HCEC 1CT (cell line): ENCODE measurements at places on chromosomes 7 and 10.

- DNase-seq: peak; percentile 84
Measured at GRCh38 chr10:95236068-95236903, 42.2 kb downstream of the ACSM6 start.

GRCh38 chr10:124196659-124197058, 103.3 kb upstream of the CHST15 start:
- DNase-seq: no peak

GRCh38 chr7:36613031-36613614, 111.2 kb downstream of the AOAH start:
- no peak for DNase-seq

DNA sequence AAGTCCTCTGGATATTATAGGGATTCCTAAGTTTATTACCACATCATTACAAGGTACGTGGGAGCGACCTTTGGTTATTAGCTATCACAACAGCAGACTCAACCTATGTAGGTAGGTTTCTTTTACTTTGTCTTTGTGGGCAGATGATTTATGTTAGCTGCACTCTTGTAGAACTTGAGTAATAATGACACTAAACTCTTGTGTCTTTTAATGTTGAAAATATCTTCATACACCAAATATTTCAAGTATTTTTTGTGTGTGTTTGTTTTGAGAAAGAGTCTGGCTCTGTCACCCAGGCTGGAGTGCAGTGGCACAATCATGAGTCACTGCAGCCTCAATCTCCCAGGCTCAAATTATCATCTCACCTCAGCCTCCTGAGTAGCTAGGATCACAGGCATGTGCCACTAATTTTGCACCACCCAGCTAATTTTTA, 19.2 kb upstream of the SUPV3L1 start:
- DNase-seq: peak; percentile 47

GRCh38 chr7:112280267-112280666, 73.8 kb downstream of the ZNF277 start:
- no peak for DNase-seq

DNA sequence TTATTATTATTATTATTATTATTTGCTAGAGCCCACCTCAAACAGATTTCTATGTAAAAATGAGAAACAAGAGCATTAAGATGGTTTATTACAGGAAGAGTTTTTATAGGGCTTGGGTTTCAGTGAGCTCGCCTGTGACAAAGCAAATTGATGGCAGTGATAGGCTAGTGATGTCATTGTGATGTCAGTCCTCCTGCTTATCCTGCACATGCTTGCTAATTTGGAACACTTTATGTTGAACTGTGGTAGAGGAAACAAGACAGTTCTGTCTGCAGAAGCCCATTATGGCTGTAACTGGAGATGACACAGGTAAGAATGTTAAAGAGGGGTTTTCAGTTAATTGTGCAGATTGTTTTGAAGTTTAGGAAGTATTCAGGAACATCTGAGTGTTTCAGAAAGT, 68.3 kb downstream of the CREM start:
- DNase-seq: peak; percentile 55

DNA sequence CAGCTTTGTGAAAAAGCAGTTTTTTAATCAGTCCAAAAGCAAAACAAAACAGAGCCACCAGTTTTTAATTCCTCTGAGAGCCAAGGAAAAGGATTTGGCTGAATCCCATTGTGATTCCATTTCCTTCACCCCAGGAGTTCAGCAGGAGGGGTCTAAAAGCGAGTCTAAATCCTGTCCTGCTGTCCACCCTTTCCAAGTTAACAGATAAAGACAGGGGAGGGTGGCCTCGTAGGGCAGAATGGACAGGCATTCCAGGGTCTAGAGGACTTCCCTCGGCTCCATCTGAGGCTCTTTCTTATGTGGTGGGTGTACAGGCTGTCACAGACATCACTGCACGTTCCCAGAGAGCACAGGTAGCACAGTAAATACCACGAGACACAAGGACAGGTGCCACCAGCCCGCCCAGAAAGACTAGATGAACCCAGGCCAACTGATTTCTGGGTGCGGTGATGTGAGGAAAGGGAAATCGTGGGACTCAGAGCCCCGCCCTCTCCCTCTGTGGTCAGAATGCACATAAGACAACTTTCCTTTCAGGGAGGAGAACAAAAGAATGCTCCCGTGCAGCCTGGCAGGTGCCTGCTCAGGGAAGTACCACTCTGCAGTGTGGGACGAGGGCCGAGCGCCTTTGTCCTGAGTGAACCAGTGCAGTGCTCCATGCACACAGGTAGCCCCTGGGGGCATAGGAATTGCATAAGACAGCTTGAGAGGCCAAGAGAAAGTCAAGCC, 119.7 kb downstream of the ABLIM1 start:
- DNase-seq: no peak

DNA sequence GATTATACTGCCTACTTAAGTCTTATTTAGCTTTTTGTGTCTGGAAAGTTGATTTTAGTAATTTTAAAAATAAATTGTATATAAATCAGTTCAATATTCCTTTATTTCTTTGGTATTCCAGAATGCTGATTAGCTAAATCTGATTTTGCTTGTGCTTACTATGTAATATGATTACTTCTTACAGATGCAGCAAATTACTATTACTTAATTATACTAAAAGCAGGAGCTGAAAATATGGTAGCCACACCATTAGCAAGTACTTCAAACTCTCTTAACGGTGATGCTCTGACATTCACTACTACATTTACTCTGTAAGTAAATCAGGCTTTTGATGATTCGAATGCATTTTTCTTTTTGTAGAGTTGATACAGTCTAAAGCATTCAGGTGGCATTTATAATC, 34.0 kb downstream of the ANLN start:
- no peak for DNase-seq

GRCh38 chr10:72146071-72146470, 57.7 kb upstream of the SPOCK2 start:
- DNase-seq: no peak

DNA sequence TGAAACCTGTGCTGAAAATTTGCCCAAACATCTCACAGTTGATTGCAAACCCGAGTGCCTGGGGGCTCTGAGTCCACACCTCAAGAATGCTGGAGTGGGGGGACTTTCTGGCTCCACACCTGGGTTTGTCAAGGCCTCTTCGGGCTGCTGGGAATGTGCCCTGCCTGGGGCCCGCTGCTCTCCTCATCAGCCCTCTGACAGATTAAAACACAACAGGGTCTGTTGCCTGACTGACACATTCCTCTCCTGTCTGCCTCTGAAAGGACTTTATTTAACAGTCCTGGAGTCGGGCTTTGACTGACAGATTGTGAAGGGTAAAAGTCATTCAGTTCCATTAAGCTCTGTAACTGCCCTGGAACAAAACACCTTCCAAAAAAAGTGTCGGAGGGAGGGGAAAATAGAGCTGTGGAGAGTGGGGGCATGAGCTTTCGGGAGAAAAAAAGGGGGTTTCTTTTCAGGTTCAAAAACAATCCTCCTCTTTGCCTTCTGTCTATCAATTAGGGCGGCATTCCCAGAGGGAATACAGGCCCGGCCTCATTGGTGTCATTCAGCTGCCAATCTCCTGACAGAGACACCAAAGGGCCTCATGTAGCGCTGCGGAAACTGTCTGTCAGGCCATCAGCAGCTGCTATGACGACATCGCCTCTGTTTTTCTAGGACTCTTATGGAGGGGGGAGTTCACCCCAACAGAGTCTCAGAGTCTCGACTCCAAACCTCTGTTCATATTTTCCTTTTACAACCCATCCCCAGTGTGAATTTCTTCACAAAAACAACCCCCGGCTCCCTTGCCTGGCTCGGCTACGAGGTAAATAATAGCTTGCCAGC, 398.8 kb upstream of the NFE2L3 start:
- no peak for DNase-seq

DNA sequence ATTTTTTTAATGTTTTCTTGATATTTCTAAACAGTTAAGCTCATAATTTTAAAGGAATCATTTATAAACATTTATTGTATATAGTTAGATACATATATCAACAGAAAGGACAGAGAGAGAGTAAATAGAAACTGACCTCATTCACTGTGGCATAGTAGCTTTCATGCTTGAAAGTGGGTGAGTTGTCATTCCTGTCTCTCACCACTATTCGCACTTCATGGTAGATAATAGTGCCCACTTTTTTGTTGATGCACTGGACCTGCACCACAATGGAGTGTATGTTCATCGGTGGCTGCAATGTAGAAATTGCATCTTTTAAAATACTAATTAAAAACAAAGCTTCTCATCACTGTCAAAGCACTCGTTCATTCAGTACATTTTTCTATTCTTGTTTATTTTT, 432.0 kb downstream of the PCDH15 start:
- DNase-seq: no peak

DNA sequence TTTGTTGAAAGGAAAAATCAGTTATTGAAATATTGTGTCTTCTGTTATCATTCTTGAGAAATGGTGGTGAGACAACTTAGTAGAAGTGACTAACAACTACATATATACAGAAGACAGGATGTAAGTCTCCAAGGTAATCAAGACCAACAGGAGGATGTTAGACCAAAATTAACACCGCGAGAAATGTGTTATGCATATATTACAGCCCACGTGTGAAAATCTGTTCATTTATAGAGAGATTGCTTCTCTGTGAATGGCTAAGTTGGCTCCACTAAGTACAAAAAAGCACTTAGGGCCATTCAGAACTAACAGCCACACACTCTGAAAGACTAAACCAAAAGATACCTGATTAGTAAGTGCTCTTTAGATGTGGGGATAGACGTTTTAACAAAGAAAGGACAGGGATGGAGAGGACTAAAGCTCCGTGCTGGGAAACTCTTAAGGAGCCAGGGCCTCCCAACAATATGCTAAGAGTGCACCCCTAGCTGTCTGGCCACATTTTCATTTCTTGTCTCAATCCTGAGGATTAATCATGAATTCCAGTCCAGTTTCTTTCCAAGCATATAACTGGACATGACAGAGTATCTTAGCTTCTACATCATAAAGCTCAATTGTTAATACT, 26.5 kb downstream of the HDAC9 start:
- DNase-seq: no peak

DNA sequence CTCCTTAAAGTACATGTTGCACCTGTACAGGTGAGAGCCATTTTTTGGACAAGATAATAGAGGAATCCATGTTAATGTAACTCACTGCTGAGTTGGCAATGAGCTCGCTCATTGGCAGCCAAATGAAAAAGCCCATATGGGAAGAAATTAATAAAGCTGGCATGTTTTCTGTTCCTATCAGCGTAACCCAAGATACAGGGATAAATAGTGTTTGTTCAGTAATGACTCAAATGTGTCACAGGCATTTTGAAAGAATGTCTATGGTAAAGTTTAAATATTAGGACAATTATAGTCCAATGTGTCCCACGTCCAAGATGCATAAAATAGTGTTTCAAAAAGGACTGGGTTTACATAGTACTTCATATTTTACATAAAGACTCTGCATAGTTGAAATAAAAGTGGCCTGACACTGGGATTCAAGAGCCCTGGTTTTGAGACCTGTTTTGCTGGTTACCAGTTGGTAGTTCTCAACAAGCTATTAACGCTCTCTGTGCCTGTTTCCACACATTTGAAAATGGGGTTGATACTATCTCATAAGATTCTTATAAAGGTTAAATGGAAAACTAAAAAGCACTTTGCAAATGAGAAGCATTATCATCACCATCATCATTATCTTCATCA, 49.1 kb downstream of the MTURN start:
- DNase-seq: no peak

- DNase-seq: no peak
Measured at GRCh38 chr10:52348037-52348564, 34.0 kb downstream of the DKK1 start.

DNA sequence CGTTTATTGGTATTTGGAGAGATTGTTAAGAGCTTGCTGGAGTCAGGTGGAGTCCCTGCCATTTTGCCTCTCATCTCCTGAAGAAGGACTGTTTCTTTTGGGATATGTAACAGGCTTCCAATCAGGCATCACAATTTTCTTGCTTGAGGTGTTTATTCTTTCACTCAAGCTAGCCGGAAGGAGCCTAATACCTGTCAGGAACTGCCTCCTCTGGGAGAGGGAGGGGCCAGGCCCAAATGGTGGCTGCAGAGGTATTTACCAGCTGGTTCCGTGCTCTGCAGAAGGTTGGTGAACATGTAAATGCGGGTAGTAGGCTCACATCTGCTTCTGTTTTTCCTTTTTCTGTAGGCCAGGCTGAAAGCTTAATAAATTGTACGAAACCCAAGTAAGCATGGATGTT, 114.0 kb downstream of the TCF7L2 start:
- DNase-seq: no peak

- DNase-seq: no peak
Measured at GRCh38 chr10:78937800-78938694, 130.7 kb upstream of the ZMIZ1 start.

DNA sequence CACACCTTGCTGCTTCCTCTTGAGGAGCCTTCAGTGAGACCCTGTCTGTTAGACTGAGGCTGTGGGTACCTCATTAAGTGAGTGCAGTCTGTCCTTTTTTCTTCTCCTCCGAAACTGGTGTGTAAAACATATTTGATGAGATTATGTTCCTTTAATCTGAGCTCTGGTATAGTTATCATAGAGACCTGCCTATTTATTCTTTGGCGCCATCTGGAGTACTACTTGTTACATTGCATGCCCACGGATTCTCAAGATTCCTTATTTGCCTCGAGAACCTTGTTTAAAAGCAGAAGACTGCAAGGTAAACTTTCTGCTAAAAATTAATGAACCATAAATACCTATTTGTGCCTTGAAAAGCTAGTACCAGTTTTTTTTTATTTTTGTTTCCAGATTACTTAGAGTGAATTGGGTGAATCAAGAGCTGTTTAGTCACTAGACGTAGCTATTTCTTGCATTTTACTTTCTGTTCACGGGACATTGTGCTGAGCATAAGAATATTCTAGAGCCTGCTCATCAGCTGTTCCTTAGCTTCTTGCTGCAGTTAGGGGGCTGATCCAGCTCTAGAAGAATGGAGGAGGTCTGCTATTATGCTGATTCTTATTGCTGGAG, 16.9 kb upstream of the STMP1 start:
- DNase-seq: peak; percentile 49

DNA sequence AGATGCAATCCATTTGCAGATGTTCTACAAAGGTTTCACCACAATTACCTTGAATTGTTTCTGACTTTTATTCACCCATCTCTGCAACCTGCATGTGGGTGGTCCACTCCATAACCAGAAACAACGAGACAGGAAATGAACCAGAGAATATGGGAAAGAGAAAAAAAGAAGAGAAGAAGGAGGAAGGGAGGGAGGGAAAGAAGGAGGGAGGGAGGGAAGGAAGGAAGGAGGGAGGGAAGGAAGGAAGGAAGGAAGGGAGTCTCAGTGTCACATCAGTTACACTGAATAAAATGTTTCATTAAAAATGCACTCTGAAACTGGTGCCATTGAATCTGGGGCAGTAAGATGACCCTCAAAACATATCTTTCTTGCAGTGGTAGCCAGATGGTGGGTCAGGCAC, 301.3 kb upstream of the MGMT start:
- DNase-seq: no peak

GRCh38 chr10:32199714-32200394, 143.6 kb upstream of the KIF5B start:
- no peak for DNase-seq

GRCh38 chr7:41103331-41103730, 599.6 kb downstream of the INHBA start:
- DNase-seq: no peak

DNA sequence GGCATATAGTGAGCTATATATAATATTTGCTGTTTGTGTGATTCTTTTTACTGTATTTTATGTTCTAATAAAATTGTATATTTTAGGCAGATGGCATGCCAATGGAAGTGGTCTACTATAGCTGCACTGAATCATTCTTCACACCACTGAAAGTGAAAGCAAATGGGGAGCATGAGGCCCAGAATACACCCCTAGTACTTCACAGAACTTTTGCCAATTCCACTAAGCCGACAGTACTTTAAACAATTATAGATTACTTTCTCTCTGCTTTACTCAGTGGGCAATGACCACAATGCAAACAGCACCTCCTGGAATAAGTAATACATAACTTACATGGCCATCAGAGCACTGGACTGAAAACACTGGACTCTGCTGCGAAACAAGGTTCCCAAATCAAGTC, 70.2 kb downstream of the ANKRD26 start:
- DNase-seq: no peak
